Anterior cingulate cortex (tissue), 58 donors: ENCODE measurements at places on chromosomes 4 and X.

- no peak for DNase-seq
These were observed 433.7 kb upstream of the AMOT start for GRCh38 chrX:113274345-113274744.

- DNase-seq = no peak
These were observed 176.6 kb upstream of the CENPE start for GRCh38 chr4:103374758-103375157.

DNA sequence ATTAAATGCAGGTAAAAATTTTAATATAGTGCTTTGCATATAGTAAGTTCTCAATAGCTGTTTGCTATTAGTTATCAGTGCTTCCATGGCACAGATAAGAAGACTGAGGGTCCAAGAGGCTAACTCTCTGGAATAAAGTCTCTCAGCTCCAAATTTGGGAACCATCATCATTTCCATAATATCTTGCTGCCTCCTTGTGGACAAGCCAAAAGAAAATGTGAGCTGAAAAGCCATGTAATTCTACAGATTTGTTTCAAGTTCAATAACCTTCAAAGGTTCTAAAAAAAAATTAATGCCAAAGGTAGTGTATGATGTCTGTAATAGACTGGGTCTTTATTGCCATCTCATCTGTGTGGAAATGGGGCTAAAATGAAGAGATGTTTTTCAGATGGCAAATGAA, 136.9 kb upstream of the VCX start:
- DNase-seq = no peak

GRCh38 chr4:3462790-3463415, at the start of gene DOK7:
TSS of gene DOK7 (plus strand) at chr4:3463306. CDS start at chr4:3463376, 70 bp downstream.
- no peak for DNase-seq

GRCh38 chr4:1948892-1949436, 59.8 kb downstream of the NELFA start:
- no peak for DNase-seq

DNA sequence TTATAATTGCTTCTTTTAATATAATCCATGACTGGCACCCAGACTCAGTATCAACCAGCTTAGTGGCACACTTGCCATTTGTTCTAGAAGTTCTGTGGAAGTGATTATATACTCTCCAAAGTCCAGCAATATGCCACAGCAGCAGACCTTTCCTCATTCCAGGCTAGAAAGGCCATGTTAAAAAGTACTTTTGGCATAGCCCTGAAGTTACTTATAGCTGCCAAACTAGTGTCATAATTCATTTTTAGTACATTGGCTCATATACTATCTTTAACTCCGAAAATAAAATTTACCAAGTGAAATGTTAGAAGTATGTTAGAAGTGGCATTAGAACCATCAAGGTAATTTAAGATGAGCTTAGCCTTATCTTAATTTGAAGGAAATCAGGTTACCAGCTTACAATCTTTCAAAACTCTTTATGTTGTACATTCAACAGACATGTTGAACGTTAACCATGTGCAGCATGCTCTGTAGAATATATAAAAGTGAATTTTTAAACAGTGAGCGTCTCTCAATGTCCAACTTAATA, 714.2 kb upstream of the LCORL start:
- DNase-seq = no peak

GRCh38 chr4:100240008-100240407, 49.7 kb upstream of the DDIT4L start:
- DNase-seq = no peak

DNA sequence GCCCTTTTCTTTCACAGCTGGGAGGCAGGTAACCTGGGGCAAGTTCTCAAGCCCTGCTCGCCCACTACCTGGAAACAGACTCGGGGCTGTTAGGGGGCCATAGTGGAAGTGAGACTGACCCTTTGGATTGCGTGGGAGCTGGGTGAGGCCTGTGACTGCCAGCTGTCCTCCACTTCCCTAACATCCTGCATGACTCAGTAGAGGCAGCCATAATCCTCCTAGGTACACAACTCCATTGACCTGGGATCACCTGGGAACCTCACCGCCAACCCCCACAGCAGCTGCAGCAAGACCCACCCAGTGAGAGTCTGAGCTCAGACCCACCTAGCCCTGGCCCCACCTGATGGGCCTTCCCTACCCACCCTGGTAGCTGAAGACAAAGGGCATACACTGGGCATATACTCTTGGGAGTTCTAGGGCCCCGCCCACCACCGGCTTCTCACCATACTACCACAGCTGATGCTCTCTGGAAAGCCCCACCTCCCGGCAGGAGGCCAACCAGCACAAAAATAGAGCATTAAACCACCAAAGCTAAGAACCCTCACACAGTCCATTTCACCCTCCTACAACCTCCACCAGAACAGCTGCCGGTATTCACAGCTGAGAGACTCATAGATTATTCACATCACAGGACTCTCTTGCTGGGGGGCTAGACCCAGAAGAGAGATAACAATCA, 61.1 kb upstream of the DCTD start:
- no peak for DNase-seq

GRCh38 chr4:73612032-73612431, 8.2 kb downstream of the RASSF6 start:
- no peak for DNase-seq

GRCh38 chr4:140000232-140000631, 153.8 kb downstream of the MAML3 start:
- DNase-seq = no peak

- DNase-seq = no peak
These were observed 17.3 kb upstream of the F11 start for GRCh38 chr4:186248643-186249042.

- DNase-seq = no peak
These were observed 38.9 kb downstream of the WDR1 start for GRCh38 chr4:10077483-10078335.

- DNase-seq = no peak
These were observed 1336.5 kb downstream of the PCDH19 start for GRCh38 chrX:99073551-99073950.

DNA sequence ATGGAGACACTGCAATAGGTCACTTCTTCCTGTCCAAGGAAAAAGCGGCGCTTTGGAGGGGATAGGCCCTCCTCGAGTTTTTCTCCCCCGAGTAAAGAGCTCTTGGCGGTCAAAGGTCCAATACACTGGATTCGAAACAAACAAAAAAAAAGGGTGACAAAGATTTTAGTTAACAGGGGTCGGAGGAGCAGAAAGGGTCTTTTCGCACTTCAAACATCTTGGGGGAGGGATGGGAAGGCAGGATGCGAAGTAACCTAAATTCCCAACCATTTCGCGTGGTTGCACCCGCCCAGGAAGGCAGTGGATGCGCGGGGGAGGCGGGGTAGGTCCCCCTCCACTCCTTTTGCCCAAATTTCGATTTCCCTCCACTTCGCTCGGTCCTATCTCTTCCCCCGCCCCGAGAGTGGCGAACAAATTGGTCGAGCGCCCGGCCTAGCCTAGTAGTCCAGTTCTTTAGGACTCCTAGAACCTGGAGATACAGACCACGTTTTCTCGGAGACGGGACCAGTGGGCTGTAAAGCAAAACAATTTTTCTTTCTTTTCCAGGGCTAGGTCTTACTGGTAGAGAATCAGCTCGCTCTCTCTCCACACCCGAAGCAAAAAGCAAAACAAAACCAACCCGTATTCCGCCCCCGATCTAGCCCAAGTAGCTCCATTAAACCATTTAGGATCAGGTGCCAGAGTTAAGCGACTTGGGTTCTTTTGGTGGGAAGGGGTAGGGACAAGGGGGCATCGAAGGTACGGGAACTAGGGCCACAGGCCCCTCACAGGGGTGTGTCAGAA, 2.0 kb upstream of the STAG2 start:
- DNase-seq = peak; percentile 5

DNA sequence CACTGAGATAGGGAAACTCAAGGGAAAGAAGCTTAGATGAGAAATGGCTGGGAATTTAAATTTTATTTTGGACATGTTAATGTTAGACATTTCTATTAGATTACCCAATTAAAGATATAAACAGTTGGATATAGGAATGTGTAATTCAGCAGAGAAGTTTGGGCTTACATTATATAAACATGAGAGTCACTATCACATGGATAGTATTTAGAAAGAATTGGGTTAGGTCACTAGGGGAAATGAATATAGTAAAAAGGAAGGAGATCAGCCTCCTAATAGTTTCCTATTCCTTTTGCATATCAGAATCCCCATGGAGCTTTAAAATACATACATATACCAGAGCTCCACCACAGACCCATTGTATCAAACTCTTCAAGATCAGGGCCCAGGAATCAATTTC, 19.6 kb upstream of the CXCL5 start:
- no peak for DNase-seq

DNA sequence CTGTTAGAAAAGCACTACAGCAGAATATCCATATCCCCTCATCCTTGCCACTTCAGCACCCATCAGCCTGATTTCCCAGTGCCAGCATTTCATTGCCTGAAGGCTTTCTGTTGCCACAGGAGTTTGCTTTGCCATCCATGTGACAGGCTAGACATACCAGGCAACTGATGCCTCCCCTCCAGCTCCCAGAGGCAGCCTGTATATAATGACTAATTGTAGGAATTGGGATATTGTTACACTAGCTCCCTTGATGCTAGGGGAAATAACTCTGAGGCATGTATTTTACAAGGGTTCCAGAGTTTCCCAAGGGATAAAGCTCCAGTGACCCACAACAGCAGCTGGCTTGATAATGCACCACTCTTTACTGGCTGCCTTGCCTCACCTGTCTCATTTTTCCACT, 608.0 kb upstream of the FTHL17 start:
- DNase-seq = no peak

DNA sequence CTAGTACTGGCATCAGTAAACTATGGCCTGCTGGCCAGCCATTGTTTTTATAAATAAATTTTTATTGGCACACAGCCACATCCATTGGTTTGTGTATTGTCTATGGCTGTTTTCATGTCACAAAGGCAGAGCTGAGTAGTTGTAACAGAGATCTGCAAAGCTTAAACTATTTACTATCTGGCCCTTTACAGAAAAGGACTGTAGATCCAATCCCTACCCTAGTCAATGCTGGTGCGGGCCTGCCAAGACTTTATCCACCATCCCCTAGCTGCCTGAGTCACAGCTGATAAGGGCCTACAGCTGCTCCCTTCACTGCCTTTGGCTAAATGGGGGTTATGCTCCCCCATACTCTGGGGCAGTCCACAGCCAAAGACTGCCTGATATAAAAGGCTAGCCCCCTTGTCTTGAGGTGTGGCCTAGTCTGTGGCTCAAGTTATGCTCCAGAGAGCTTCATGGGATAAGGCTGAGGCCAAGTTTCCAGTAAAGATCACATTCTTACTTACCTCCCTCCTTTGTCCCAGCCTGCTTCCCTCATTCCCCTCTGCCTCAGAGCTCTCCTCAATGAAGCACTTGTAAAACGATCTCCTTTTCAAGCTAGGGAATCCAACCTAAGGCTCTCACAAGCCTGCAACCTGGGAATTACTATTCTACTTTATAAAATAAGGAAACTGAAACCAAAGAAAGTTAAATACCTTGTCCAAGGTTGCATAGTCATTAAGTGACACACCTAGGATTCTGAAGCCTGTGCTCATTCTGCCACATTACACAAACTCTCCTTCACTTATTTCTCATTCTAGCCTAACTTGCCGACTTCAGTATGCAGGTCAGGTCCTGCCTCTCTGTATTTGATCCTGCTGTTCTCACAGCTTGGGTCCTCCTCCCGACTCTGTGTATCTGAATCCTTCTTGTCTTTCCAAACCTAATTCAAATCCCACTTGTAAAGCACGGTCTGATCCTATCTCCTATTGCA, 20.7 kb downstream of the ACE2 start:
- DNase-seq = no peak

DNA sequence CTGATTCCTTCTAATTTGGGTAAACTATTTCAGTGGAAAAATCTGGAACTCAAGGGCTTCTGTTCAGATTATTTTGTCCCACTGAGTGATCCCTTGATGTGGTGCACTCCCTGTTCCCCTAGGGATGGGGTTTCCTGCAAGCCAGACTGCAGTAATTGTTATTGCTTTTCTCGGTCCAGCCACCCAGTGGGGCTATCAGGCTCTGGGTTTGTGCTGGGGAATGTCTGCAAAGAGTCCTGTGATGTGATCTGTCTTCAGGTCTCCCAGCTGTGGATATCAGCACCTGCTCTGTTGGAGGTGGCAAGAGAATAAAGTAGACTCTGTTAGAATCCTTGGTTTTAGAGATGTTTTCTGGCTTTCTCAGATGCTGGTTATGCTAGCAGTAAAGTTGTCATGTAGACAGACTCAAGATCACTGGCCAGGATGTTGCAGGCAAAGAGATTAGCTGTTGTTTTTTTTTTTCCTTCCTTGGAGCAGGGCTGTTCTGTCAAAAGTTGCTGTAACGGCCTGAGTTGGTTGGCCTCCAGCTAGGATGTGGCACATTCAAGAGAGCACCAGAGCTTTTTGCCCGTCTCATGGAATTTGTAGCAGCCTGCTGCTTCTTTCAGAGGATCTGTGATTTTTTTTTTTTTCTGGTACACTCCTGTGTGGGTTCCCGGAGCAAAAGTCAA, 1314.0 kb downstream of the PCDH19 start:
- DNase-seq = no peak

GRCh38 chrX:118364261-118364660, 18.4 kb downstream of the WDR44 start:
- DNase-seq = no peak

DNA sequence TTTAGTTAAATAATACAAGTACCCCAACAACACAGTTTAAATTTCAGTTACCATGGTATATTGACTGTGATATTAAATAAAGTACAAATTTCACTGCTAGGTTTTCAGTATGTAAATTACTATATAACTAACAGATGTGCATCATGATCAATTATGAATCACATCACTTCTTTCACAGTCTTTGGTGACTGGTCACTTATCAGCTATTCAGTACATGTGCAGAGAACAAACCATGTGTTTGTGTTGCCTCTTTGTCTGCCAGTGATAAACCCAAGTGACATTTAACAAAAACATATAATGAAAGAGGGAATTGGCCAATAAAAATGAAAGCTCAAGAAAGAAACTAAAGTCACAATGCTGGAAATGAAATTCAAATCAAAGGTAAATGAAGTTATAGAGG, 249.3 kb downstream of the CHIC1 start:
- no peak for DNase-seq

GRCh38 chr4:25310803-25311166, 1.8 kb upstream of the ZCCHC4 start:
- no peak for DNase-seq

GRCh38 chr4:110518889-110519490, 43.0 kb downstream of the ENPEP start:
- DNase-seq = no peak

DNA sequence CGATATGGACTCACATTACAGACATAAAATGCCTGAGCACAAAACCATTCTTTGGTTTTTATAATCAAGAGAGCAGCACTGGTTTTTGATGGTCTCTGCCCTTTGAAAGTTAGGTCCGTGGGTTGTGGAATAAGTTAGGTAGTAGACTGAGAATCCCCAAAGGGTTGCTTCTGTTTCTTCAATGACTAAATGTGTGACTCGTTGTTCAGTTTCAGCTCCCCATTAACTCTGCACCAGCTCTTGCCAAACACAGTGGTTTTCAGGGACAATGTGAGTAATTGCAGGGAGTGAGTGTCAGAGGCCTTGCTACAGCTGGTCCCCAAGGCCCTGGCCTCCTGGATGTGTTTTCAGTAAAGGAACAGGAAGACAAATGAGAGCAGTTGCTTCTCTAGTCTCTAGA, 24.8 kb downstream of the SMIM20 start:
- no peak for DNase-seq
